Femur (tissue), 1 donor: ENCODE measurements at places on chromosomes 12 and 14.
A peak's percentile ranks its signal among the peaks of the same experiment; 100 is the strongest.

- DNase-seq: no peak
Measured at GRCh38 chr14:98219638-98220037, 1052.4 kb downstream of the BCL11B start.

GRCh38 chr14:94014382-94014781 lies 11.8 kb upstream of the OTUB2 start:
- no peak for DNase-seq

- peak; percentile 75 for DNase-seq
Measured at GRCh38 chr12:107091989-107092641, 1.2 kb downstream of the CRY1 start.

GRCh38 chr12:69435644-69436043 lies 34.5 kb upstream of the FRS2 start:
- DNase-seq: no peak

DNA sequence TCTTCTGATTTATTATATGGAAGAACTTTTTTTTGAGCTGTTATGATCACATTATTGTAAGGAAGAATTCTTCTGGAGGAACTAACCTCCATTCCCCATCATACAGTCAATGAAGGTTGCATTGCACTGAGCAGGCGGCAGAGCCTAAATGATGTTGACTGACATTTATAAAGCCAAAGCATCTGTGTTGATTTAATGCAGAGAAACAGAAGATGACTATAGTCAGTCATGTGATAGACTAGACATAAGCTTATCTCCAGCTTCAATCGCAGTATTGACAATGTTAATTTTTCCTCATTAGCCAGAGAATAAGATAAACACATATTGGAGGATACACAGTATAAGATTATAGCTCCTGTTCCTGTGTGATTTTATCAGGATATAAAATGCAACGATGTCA lies 82.0 kb downstream of the PRICKLE1 start:
- DNase-seq: no peak

- no peak for DNase-seq
Measured at GRCh38 chr14:21825149-21825743, 151.6 kb upstream of the OR4E1 start.
